ENCODE measurements at places on chromosomes 7 and 10.

GRCh38 chr7:101717628-101718357 is 88.7 kb upstream of the MYL10 start:
- no peak for DNase-seq

- DNase-seq, result no peak
Observed at GRCh38 chr7:154744256-154744860, 258.6 kb downstream of the PAXIP1 start.

- no peak for DNase-seq
Observed at GRCh38 chr7:109235316-109235715, 665.6 kb downstream of the DNAJB9 start.

GRCh38 chr10:12448729-12449391 is 99.5 kb downstream of the CAMK1D start:
- DNase-seq, result peak; percentile 42

DNA sequence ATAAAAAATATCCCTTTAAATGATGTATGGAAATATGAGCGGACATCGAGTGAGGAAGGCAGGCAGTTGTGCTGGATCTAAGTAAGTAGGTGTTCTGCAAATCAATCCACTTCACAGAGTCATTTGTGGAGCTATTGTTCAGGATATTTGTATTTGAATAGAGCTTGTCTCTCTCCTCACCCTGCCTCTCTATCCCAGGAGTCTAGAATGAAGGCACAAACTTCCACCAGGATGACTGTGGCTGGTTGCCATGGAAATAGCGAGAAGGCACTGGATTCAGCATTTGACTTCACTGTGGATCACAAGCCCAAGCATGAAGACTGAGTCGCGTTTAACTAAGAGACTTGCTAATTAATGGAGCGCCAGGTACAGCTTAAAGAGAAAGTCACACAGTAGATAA is 53.2 kb downstream of the NPY start:
- no peak for DNase-seq

- no peak for DNase-seq
Observed at GRCh38 chr10:102620138-102620590, 24.1 kb upstream of the TRIM8 start.

DNA sequence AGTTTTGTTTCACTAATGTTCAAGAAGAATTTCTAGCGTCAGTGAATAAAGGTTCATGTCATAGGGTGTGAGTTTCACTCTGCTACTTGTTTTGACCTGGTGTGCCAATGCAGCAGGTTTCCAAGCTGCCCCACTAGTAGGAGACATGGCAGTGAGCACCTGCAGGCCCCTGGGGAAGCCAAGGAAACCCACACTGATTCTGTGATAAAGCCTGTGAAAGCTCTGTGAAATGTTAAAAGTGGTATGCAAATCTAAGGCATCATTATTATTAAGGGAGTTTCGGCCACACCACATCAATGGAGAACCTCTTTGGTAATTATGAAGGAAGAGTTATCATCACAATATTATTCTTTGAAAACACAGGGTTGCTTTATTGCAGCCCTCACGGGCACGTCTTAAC is 46.4 kb downstream of the ABCB5 start:
- no peak for DNase-seq

DNA sequence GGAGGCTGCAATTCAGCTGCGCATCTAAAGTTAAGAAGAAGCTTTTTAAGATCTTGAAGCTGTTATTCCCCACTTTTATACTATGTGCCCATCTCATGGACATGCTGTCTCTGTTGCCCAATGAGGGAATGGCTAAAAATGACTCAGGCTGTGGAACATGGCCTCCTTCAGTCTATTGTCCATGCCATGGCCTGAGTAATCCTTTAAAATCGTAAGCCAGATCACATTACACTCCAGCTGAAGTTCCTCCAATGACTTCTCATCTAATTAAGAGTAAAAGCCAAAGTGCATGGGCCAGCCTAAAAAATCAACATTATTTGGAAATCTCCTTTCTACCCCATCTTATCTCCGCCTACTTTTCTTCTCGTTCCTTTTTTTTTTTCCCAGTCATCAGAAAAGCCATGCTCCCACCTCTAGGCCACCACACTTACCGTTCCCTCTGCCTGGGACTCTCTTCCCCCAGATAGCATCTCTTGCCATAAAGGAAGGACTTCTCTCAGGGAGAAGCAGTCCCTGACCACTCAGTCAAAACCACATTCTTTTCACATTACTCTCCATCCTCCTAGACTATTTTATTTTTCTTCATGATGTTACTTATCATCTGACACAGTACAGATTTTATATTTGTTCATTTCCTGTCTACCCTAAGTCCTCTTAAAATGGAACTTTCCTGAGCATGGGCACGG is 337.4 kb downstream of the PRPF18 start:
- no peak for DNase-seq

DNA sequence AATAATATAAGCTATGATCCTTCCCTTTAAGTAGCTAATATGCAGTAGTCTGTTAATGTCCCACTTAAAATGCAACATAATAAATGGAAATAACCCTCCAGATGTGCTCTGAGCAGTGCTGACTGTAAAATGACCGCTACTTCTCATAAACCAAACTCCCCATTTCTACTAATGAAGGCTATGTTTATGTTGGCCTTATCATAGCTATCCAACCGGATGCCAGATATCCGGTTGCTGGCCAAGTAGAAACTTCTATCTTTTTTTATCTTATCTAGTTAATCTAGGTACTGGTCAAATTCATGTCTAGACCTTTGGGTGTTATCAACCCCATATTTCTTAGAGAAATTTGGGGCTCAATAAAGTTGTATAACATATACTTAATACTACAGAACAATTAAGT is 56.6 kb downstream of the CHRM2 start:
- no peak for DNase-seq

- DNase-seq, result no peak
Observed at GRCh38 chr7:29385214-29385814, 178.3 kb upstream of the PRR15 start.

GRCh38 chr7:29335188-29336083 is 140.9 kb downstream of the CHN2 start:
- no peak for DNase-seq

DNA sequence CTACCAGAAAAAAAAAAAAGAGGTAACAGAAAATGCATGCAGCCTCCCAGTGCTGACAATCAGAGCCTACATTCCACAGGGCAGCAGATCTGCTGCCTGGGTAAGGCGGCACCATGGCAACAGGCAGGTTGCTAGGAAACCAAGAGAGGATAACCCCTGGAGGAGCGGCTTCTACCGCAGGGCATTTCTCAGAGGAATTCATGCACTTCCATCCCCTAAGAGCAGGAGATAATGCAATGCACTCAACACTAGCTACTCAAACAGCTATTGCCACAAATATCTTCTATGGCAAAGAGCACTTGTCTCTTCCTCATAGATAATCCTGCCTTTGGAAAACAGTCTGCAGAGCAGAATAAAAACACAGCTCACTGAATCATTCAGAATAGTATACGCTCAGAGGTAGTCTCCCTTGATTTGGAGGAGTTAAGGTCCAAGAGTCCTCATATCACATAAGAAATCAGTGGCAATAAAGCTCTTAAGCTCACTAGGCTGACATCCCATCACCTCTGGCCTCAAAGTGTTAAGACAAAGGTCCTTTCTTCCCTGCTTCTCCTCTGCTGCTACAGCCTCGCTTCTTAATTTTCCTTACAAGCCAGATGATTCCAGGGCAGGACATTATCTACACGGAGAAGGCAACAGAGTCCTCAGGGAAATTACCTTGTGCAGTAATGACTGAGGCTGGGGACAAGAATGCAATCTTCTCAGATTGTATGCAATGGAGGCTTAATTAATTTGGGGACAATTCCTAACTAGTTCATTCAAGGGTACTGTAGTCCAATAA is 10.7 kb downstream of the PSAP start:
- DNase-seq, result no peak

DNA sequence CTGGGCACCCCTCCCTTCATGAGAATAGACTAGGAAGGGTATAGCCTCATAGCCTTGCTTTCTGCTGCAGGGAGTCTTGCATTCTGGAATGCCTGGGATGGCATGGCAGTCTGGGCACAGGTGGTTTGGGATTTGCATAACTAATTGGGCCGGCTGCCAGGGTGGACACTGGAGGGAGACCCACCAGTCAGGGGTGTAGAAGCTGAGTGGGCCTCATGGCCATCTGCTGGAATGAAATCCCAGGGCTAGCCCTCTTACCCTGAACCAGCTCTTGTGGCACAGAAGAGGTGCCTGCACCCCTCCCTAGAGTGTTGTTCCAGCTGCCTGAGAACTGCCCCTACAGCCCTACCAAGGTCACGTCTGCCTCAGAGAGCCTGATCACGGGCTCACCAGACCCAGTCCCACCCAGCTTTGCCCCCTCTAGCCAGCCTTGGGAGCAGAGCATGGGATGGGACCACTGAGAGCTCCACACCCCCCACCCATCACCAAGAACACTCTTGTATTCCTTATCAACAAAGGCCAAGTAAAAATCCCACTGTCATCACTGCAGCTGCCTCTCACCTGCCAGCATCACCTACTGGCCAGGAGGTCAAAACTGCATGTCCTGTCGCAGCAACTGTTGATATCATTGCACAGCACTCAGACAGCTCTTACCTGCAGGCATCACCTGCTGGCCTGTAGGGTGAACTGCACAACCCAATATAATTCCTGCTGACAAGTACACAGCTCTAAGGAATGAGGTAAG is 148.9 kb downstream of the ZEB1 start:
- no peak for DNase-seq

DNA sequence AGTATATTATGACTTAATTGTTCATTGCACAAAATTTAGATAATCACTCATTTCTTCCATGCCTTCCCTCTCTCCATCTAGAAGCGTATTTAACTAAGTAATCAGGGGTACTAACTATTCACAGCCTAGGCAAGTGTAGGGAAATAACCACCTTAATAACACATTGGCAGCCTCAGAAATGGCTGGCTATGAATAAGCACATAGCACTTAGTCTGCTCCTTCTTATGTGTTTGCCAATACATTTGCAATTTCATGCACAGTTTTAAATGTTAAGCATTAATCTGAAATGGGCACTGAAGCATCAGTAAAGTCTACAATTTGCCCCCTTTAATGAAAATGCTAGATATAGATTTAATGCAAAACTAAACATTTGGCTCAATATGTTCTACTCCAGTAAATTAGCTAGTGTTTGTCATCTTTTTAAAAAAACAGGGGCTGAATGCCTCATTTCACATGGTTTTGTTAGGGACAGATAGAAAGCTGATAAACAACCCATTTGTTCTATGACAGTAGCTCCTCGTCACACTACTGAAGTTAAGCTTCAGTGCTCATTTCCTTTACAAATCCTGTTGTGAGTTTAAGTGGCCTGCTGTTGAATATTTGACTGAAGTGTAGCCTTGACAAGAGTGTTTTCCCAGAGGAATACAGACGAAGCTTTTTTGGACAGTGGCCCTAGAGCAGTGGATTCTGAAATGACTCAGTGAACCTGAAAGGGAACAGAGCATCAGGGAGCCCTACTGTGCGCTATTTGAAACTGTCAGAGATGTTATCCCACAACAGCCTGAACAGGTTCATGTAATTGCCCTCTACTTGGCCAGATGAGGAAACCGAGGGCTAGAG is 30.5 kb downstream of the HHEX start:
- no peak for DNase-seq

- DNase-seq, result no peak
Observed at GRCh38 chr7:157521061-157521731, 184.4 kb downstream of the DNAJB6 start.

DNA sequence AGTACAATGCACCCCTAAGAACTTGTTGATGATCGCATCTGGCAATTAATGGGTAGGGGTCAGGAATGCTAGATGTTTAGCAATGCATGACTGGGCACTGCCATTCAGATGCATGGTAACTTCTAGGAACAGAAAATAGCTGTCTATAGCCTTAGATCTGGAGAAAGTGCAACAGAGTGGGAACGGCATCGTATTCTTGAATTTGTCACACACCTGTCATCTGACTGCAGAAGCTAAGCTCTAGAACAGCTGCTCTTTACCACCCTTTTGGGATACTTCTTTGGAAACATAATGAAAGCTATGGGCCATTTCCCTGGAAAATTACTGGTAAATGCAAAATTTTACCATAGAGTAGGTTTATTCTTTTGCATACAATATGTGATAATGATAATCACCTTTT is 118.1 kb downstream of the SLC25A13 start:
- no peak for DNase-seq

GRCh38 chr10:49093922-49094321 is 21.4 kb downstream of the VSTM4 start:
- no peak for DNase-seq

GRCh38 chr7:84665339-84665738 is 470.8 kb upstream of the SEMA3A start:
- DNase-seq, result no peak

GRCh38 chr7:43960933-43961332 is 34.7 kb downstream of the UBE2D4 start:
- no peak for DNase-seq

- DNase-seq, result no peak
Observed at GRCh38 chr10:126253611-126253998, 134.7 kb downstream of the ADAM12 start.

DNA sequence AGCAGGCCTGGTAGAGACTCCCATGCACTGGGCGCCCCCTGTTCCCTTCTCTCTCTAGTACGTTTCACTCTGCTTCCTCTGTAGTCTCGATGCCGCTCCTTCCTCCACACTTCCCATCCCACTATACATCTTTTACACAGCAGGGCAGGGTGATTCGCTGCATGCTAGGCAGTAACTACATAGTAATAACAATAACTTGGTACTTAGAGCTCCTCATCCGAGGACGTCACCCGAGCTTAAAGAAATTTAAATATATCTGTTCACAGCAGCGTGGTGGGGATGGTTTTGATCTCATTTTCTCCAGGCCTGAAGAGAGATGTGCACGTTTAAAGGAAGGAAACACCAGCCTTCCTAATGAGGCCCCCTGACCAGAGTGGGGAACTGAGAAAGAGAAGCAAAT is 276.9 kb downstream of the SKAP2 start:
- no peak for DNase-seq

- no peak for DNase-seq
Observed at GRCh38 chr10:17838080-17838648, 29.0 kb downstream of the MRC1 start.

DNA sequence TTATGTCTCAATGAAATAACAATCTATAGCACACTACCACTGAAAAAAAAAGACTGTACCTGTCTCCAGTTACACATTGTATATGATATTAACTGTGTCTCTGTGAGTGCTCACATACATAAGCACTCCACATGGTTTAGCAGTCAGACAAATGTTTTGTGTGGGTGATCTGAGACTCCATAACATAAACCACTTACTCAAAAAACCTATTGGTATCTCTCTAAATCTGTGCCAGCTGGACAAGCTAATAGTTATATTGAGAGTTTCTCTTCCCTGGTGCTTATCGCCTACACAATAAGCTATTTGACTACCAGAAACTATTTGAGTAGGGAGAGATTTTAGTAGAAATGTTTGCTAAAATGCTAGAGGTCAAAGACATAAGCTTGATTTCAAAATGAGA is 190.1 kb upstream of the AGR3 start:
- no peak for DNase-seq

GRCh38 chr10:113044016-113044755 is 94.1 kb downstream of the TCF7L2 start:
- DNase-seq, result no peak

- no peak for DNase-seq
Observed at GRCh38 chr7:98234429-98235147, 17.4 kb downstream of the TECPR1 start.

All from activated naive CD8-positive, alpha-beta T cell treated with anti-CD3 and anti-CD28 coated beads, Interleukin-2, amount 50 U/mL, for 16 hours (primary cell).